ENCODE measurements at places on chromosomes 7 and 10.

DNA sequence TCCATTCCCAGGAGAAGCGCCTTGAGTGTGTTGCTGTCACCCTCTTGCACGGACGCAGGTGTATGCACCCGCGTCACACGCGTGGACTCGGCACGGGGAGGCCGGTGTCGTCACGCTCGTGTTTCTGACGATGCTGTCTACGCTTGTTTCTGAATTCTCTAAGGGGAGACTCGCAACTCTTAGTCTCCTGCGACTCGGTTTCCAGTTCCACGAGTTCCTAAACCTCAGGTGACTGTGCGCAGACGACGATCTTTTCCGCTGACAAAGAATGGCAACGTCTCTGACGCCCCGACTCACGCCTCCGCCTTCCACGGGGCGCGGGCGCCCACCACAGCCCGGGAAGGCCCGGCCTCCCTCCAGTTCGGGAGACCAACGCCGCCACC is 579 bp downstream of the IDI1 start:
- DNase-seq: no peak

DNA sequence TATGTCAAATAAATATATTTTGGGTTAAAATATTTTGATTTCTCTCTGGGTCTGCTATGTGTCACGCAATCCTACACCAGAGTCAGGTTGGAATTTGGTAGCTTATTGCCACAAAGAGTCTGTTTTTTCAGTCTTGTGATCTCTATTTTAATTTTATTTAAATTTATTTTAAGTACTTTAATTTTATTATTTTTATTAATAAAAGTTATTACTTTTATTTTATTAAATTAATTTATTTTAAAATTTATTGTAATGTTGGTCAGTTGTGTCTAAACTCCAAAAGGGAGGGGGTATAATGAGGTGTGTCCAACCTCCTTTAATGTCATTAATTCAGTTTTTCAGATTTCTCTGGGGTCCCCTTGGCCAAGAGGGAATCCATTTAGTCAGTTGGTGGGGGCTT is 42.8 kb upstream of the RAB18 start:
- no peak for DNase-seq

DNA sequence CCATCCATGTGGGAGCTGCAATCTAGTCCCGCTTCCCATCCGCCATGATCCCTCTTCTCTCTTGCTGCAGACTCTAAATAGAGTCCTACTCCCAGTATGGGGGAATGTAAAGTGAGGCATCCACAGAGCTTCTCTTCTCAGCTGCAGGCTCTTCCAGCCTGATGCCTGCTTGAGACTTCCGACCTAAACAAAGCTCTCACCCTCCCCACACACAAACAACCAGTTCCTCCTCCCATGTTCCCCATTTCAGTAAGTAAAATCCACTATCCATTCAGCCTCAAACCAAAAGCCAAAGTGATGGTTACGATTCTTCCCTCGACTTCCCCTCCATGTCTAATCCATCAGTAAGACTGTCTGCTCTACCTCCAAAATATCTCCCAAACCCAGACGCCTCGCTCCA is 108.2 kb upstream of the NFE2L3 start:
- no peak for DNase-seq

DNA sequence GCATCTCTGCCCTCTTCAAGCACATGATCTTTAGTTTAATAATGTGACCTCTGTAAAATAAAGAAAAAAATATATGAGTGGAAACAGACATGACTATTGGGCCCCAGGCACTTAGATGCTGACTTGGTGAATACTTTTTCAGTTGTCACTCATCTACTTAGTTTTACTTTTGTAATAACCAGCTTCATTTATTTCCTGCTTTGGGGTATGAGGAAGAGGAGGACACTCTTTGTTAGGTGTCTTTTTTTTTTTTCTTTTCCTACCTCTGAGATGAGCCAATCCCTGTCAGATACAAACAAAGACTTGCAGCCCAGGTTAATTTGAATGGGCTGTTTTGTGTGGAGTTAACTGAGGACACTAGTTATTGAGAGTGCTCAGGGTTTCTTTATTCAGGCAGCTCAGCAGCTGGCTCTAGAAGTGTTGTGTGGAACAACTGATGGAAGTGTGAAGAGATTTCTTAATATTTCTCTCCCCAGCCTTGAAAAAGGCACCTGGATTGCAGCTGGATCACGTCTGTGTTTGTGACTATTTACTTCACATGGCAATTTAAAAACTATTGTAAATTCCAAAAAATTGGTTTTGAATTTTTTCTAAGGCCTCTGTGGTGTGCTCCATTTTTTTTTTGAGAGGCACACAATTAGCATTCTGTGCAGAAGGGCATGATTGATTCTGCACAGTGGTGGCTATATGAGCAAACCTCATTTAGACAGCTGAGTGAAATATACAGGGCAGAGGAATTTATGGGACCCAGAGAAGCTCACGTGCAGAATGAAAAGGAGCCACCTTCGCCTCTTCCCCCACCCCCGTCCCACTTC is 333.8 kb downstream of the LRMDA start:
- DNase-seq: no peak

GRCh38 chr10:84328418-84329195 is at the start of gene CCSER2:
CCSER2 (plus strand) TSS chr10:84328589; CDS start chr10:84371053, 42,464 bp downstream.
- no peak for DNase-seq

DNA sequence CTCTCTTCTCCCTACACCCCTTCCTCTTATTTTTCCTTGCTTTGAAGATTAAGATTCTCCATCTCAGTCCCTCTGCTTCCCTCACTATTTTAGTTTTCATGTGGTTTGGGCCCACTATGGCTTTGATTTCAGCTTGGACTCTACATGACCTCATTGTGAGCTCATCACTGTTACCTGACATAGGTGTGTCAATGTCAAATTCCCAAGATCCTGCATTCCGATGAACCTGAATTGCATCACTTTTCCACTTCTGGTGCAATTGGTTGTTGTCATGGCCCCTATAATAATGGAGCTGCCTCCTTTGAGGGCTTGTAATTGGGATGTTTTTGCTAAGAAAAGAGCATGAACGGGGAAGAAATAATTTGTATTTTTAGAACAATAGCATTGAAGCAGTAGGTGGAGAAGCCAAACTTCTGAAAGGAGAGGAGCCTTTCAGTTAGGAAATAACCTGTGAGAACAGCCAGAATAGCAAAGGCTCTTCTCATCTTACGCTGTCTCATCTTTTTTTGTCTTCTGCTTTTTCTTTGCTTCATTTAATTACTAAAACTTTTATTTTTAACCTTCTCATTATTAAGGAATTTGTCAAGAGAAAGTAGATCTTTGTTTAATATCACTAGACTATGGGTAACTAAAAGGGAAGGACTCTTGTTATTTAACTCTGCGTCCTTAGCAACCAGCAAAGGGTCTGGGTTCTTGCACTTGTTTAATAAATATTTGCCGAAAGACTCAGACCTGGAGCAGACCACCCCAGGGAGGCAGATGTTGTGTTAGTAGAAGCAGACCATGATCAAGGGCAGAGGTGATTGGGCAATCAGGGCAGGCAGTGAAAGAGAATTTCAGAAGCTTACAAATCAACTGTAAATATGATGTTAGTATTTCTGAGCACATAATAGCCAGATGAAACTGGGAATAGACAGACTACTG is 95.4 kb downstream of the TES start:
- no peak for DNase-seq

- DNase-seq: no peak
Measured at GRCh38 chr10:32190890-32191491, 134.8 kb upstream of the KIF5B start.

GRCh38 chr10:44245601-44245938 is 139.3 kb downstream of the CXCL12 start:
- DNase-seq: no peak

DNA sequence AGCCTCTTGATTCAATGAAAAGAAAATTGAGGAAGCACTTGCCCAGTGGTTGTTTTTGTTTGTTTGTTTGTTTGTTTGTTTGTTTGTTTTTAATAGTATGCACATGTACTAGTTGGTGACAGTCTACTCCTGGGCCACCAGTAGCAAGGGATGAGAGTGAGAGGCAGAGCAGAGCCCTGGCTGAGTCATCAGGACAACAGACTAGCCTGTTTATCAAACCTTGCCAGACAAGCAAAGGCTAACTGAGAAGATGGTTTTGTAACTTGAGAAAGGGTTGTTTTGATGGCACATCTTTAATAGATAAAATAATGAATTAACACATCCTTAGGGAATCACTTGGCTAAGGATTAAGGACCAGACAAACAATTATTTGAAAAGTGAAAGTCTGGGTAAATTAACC is 78.1 kb downstream of the INHBA start:
- no peak for DNase-seq

GRCh38 chr10:131475043-131475442 is 163.5 kb upstream of the TCERG1L start:
- no peak for DNase-seq

GRCh38 chr7:100642534-100642907 is 1.2 kb upstream of the TFR2 start:
- DNase-seq: no peak

GRCh38 chr10:32120147-32120546 is 63.9 kb upstream of the KIF5B start:
- no peak for DNase-seq

GRCh38 chr7:82126576-82126975 is 317.0 kb downstream of the CACNA2D1 start:
- no peak for DNase-seq

DNA sequence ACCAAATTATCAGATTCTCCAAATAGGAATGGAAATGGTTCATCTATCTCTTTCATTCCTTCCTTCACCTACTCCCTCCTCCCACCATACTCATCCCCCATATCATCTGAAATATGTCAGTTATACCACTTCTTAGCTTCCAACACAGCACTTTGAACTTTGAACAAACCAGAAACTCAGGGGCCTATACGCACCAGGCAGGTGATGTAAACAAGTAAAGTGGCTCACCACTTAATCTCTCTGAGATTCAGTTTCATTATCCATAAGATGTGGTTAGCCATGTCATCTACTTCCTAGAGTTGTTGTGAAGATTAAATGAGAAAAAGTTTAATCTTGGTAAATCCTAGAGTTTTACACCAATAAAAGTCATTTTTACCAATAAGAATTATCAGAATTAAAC is 65.9 kb upstream of the LRRN3 start:
- DNase-seq: no peak

DNA sequence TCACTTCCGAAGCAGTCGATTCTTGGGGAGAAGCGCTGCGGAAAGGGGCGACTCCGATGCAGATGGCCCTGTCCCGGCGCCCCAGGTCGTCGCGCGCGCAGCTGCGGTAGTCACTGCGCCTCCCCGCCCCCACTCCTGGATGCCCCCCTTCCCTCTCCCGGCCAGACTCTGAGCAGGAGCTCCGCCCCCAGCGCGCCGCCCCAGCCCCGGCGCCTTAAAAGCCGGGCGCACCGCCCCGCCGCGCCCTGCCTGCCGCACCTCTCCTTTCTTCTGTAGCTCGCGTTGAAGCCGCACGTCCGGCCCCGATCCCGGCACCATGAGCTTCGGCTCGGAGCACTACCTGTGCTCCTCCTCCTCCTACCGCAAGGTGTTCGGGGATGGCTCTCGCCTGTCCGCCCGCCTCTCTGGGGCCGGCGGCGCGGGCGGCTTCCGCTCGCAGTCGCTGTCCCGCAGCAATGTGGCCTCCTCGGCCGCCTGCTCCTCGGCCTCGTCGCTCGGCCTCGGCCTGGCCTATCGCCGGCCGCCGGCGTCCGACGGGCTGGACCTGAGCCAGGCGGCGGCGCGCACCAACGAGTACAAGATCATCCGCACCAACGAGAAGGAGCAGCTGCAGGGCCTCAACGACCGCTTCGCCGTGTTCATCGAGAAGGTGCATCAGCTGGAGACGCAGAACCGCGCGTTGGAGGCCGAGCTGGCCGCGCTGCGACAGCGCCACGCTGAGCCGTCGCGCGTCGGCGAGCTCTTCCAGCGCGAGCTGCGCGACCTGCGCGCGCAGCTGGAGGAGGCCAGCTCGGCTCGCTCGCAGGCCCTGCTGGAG is at the start of gene INA:
Gene INA, plus strand, starts transcription at position 243 of the 817 bp plus-strand sequence. Its CDS starts 74 bp downstream, at position 317.
- no peak for DNase-seq

- DNase-seq: peak; percentile 40
Measured at GRCh38 chr7:151940048-151940811, 16.0 kb upstream of the GALNTL5 start.

DNA sequence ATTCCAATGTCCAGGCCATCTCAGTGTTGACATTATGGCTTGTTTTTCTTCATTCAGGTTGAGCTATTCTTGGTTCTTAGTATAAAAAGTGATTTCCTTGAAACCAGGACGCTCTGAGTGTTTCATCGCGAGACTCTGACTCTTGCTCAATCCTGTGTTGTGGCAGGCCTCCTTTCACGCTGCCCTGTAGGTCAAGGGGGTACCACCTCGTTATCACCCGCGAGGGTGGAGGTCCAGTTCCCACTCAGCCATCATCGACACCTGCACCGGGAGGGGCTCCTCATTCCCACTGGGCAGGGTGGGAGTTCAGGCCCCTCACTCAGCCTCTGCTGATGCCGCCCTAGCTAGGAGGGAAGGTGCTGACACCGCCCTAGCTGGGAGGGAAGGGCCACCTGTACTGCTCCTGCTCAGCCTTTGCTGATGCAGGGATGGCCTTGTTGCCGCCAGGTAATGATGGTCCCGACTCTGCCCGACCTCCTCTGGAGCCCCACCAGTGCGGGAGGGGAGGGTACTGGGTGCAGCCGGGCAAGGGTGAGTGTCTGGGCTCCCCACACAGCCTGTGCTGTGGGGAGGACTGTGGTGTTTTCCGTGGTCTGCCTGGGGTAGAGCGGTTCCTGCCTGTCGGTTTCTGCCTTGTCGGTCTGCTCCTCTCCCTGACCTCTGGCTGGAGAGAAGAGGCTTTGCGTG is 16.4 kb downstream of the IQCE start:
- no peak for DNase-seq

GRCh38 chr10:117501460-117502035 is 41.0 kb upstream of the EMX2 start:
- no peak for DNase-seq

DNA sequence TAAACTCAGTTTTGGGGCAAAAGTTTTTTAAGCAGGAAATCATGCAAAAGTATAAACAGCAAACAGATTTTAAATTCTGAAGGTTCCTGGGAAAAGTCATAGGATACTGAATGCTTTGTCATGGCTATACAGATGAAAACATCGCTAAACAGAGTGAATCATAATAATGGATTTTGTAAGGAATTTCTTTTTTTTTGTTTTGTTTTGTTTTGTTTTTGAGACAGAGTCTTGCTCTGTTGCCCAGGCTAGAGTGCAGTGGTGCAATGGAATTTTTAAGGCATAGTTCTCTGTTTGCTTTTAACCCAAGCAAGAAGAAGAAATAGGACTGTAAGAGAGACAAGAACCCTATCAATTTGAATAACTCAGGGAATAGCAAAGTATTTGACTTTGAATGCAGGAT is 285.3 kb downstream of the NRG3 start:
- no peak for DNase-seq

GRCh38 chr10:47248386-47249090 is 51.5 kb upstream of the GDF10 start:
- DNase-seq: no peak

DNA sequence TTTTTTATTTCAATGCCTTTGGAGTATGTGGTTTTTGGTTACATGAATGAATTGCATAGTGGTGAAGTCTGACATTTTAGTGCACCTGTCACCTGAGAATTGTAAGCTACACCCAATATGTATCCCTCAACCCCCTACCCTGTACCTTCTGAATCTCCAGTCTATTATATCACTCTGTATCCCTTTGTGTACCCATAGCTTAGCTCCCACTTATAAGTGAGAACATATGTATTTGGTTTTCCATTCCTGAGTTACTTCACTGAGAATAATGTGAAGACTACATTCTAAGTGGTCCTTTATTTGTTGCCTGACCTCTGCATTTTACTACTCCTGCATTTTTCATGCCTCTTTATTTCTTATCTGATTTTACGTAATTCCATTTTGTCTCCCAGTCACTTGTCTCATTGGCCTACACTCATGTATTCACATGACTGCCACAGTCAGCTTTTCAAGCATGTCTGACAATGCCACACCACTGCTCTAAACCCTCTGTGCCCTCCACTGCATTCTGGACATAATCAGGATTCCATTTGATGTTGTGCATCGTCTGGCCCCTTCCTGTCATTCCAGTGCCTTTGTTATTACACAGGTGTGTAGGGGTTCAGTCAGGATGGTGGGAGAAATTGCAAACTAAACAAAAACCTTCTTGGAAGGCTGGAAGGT is 1325.5 kb downstream of the XPNPEP1 start:
- no peak for DNase-seq
